ENCODE measurements at places on chromosomes 5 and 9. TPM values are rescaled to one million over a fixed set of nuclear protein-coding genes. Genes with fewer than 3 reads are reported as not detected.

The NPR3 gene
- polyA plus RNA-seq = 0.61 TPM

The DNAJC21 gene
- 32.2 TPM for polyA plus RNA-seq

The LCN15 gene
- polyA plus RNA-seq = not detected

The LCN9 gene
- not detected for polyA plus RNA-seq

The HSPB3 gene
- not detected for polyA plus RNA-seq

The TLE1 gene
- 23.7 TPM for polyA plus RNA-seq

The ADAMTSL1 gene
- 1.1 TPM for polyA plus RNA-seq

The AIF1L gene
- 10.9 TPM for polyA plus RNA-seq

The CAMLG gene
- polyA plus RNA-seq = 26.3 TPM

The FRRS1L gene
- polyA plus RNA-seq = 0.55 TPM

The HACD4 gene
- polyA plus RNA-seq = 1.8 TPM

The SLC36A3 gene
- not detected for polyA plus RNA-seq

The CDHR2 gene
- 1.6 TPM for polyA plus RNA-seq

The PGM5 gene
- polyA plus RNA-seq = 10.6 TPM

The ZFP2 gene
- polyA plus RNA-seq = 1.00 TPM

The MYMK gene
- polyA plus RNA-seq = not detected

The SOWAHA gene
- polyA plus RNA-seq = 5.2 TPM

The GPR150 gene
- polyA plus RNA-seq = 0.44 TPM

The PDCD1LG2 gene
- 0.25 TPM for polyA plus RNA-seq

The SLC6A7 gene
- polyA plus RNA-seq = not detected

The INSL6 gene
- polyA plus RNA-seq = not detected

The CDKN2B gene
- polyA plus RNA-seq = 8.6 TPM

The PPP3R2 gene
- polyA plus RNA-seq = not detected

The IZUMO3 gene
- polyA plus RNA-seq = not detected

The FAM193B gene
- polyA plus RNA-seq = 136 TPM

The TBCA gene
- 262 TPM for polyA plus RNA-seq

The PCDHGA9 gene
- polyA plus RNA-seq = 0.25 TPM

The SLC25A2 gene
- polyA plus RNA-seq = not detected

The PSAT1 gene
- 18.9 TPM for polyA plus RNA-seq

The PKD2L2 gene
- polyA plus RNA-seq = not detected

The GABRA1 gene
- 0.75 TPM for polyA plus RNA-seq

The PCDHA1 gene
- polyA plus RNA-seq = not detected

The DBN1 gene
- 31.3 TPM for polyA plus RNA-seq

The ELAVL2 gene
- not detected for polyA plus RNA-seq

The FAM120AOS gene
- polyA plus RNA-seq = 63.1 TPM
